ENCODE measurements at places on chromosomes 16 and 17.

- no peak for DNase-seq
These were observed 37.9 kb upstream of the LRRC75A start for GRCh38 chr17:16529906-16530305.

- DNase-seq, result no peak
These were observed 54.8 kb downstream of the PLXDC1 start for GRCh38 chr17:39096508-39097149.

- no peak for DNase-seq
These were observed 9.2 kb downstream of the BFAR start for GRCh38 chr16:14641926-14642325.

DNA sequence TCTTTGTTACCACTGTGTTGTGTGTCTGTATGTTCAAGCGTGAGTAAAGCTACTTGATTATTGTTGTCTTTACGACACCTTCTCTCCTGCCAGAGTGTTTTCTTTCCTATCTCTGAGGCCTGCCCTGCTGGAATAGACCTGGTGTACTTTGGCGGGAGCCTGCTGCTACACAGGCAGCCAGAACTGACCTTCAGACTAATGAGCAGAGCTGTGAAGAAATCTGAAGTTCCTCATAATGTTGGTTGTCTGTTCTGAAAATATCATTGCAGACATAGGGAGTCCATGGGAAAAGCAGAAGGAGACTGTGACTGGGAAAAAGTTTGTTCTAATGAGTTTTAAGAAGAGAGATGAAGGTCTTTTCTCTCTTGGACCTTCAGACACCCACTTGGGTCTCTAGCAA, 9.8 kb downstream of the RHOT1 start:
- no peak for DNase-seq

DNA sequence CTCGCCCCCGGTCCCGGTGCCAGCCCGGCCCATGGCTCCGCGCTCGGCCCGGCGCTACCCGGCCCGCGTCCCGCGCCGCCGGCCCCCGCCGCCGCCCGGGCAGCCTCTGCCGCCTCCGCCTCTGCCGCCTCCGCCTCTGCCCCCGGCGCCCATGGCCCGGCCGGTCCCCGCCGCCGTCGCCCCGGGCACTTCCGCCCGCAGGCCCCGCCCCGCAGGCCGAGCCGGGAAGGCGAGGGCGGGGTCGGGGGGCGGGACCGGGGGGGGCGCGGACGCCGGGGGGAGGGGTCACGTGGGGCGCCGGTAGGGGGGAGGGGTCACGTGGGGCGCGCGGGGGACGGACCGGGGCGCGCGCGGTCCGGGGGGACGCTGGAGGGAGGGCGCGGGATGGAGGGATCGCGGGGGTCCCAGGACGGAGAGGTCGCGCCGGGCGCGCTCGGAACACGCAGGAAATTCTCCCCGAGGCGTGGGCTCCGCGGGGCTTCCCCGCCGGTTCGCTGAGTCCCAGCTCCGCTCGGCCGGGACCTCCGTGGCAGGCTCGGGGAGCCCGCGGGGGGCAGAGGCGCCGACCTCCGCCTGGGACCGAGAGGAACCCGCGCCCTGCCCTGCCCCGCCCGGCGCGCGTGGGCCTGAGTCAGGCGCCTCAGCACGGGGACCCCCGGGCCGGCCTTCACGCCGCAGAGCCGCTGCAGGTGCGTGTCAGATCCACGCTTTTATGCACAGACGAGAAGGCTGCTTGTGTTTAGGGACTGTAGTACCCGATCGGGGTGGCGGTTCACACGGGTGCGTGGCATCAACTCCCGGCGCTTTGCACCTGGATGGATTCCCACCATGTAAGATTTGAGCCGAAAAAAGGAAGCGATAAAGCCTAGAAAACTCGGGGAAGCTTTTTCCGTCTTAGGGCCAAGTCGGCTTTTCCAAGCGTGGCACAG, at the start of gene PGAP6:
Gene PGAP6 (minus strand): TSS at position 190 of the 929 bp plus-strand sequence. CDS start 157 bp downstream, at position 33.
- DNase-seq, result no peak

- no peak for DNase-seq
These were observed 23.3 kb downstream of the CCR7 start for GRCh38 chr17:40541873-40542557.

- DNase-seq, result no peak
These were observed 611.4 kb upstream of the CDH5 start for GRCh38 chr16:65754820-65755691.

- no peak for DNase-seq
These were observed 79.8 kb downstream of the JPH3 start for GRCh38 chr16:87681981-87682570.

GRCh38 chr17:29929006-29929532, 959 bp downstream of the SSH2 start:
- DNase-seq, result no peak

- DNase-seq, result no peak
These were observed 21.4 kb downstream of the BAIAP2 start for GRCh38 chr17:81056312-81056711.

GRCh38 chr16:322476-323143, 29.9 kb downstream of the AXIN1 start:
- no peak for DNase-seq

DNA sequence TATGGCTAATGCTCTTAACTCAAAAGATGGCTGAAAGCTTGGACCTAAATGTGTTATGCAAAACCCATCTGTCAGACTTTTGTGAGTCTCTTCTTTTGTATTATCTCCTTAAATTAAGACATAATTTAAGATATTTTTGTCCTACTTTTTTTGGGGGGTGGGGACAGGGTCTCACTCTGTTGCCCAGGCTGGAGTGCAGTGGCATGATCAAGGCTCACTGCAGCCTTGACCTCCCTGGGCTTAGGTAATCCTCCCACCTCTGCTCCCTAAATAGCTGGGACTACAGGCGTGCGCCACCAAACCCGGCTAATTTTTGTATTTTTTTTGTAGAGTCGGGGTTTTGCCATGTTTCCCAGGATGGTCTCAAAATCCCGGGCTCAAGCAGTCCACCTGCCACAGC, 7.1 kb downstream of the CLTC start:
- no peak for DNase-seq

DNA sequence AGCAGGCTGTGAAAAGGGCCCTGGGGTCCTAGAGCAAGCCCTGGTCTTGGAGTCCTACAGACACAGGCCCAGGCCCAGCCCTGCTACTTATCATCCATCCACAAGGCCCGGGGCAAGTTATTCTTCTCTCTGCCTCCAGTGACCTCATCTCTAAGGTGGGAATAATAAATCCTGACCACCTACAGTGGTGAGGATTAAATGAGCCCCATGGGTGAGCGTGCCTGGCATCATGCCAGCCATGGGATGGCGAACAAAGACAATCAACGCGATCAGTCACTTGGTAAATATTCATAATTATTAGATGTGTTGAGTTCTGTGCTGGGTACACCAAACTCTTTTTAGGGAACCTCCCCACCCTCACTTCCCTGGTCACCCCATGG, 5.5 kb downstream of the KRT15 start:
- DNase-seq, result no peak

DNA sequence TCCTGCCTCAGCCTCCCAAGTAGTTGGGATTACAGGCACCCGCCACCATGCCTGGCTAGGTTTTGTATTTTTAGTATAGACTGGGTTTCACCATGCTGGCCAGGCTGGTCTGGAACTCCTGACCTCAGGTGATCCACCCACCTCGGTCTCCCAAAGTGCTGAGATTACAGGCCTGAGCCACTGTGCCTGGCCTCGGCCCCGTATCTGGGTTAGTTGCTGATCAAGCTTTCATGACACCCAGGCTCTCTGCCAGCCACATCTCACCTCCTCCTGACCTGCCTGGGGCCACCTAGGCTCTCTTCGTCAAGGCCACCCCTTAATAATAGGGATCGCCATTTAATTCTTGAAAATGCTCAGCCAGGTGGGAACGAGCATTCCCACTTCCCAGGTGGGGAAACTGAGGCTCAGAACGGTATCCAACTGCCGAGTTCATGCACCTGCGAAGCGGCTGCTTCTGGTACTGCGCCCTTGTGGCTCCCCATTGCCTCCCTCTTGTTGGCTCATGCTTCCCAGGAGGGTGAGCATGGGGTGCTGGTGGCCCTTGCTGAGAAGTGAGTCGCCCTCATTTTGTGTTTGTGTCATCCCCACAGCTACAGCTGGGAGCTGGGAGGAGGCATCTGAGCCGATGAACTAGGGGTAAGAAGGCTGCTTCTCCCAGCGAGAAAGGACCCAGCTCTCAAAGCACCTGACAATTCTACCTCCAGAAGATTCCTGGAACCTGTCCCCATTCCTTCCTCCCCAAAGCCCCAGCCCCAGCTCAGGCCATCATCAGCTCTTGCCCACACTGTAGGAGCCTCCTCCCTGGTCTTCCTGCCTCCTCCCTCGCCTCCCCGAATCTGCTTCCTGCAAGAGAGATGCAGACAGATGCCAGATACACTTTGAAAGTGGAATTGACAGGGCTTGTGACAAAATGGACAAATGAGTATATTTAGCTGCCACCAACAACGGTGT, 17.3 kb upstream of the SNN start:
- no peak for DNase-seq

DNA sequence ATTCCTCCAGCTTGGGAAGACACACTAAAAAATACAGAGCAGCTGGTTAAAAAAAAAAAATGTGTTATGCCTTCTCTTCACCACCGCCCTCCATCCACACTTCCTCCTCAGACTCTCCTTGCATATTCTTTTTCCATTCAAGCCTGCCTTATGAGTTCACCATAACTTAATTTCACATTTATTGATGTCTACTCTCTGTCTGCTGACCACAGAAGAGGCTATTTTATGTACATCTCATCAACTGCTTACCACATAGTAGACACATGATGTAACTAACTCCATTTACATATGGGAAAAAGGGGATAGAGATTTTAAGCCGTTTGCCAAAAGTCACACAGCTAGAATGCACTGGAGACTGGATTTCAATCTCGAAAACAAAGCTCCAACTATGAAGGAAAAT, 409.8 kb downstream of the CDH11 start:
- no peak for DNase-seq

- no peak for DNase-seq
These were observed 2.6 kb downstream of the CACNA1H start for GRCh38 chr16:1155353-1156054.

GRCh38 chr17:15516150-15516549, 47.1 kb downstream of the TVP23C start:
- DNase-seq, result no peak

DNA sequence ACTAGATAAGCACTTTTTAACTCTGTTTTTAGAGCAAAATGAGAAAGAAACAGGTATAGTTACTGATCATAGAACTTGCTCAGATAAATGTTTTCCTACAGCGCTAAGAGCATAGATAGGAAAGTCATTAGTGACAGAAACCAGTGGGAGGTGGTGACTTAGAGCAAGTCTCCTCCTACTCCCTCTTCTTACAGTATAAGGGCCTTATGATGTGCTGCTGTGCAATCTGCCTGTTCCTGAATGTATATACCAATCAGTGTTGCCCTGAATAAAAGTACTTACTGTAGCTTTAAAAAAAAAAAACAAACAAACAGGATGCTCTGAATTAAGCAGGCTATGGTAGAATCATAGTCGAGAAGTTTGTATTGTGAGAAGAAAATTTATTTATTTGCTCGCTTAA, 23.3 kb upstream of the RASL10B start:
- DNase-seq, result no peak

DNA sequence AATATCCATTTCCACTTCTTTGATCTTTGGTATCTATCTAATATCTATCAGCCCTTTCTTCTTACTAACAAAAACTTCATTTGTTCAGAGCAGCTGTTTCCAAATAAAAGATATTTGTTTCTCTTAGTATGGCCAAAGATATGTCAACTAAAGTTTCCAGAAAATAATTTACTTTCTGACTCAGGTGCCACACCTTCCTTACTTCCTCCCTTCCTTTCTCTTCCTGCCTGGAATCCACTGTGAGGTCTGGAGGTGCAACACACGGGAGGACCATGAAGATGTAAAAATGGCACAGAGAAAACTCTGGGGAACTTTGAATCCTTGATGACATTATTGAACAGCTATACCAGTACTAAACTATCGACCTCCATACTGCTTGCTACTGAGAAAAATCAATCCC, 14.0 kb downstream of the MED13 start:
- no peak for DNase-seq

DNA sequence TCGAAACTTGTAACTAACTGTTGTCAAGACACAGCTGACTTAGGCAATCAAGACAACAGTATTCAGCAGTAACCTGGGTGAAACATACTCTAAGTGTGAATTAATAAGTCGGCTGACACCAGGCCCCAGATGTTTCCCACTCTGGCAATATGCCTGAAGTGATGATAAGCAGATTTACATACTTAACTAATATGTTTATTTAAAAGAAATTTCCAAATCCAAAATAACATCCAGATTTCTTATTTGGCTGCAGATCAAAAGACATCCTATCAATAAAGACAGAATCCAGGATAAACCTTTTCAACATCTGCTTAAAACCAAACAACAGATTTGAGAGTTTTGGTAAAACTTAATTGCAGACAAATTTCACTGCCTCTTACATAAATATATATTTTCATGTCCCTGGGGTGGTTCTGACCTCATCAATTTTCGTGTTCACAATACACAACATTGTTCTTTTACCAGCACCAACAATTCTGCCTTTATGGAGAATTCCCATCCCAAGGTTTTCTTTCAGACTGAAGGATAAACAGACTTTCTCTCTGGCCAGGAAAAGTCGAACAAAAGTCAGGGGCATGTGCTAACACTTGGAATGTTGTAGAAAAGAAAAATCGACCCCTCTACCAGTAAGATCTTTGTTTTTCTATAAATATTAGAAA, 45.1 kb upstream of the TOX3 start:
- DNase-seq, result no peak

DNA sequence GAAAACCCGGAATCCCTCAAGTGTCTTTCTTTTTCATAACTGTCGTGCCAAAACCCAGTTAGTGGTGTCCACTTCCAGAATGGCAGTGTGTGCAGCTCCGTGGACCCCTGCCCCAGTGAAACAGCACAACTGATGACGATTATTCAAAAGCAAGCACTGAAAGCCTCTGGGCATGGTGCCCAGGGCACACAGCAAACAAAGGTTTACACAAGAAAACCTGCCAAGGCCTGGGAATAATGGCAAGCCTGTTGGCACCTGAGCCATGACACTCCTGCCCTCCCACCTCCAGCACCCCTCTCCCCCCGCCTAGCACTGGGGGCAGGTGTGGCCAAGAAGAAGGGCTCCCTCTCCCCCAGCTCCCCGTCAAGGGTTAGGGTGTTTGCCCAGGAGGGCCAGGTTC, 2.8 kb downstream of the PKMYT1 start:
- DNase-seq, result no peak

GRCh38 chr16:53519417-53520091, 16.5 kb upstream of the AKTIP start:
- no peak for DNase-seq

DNA sequence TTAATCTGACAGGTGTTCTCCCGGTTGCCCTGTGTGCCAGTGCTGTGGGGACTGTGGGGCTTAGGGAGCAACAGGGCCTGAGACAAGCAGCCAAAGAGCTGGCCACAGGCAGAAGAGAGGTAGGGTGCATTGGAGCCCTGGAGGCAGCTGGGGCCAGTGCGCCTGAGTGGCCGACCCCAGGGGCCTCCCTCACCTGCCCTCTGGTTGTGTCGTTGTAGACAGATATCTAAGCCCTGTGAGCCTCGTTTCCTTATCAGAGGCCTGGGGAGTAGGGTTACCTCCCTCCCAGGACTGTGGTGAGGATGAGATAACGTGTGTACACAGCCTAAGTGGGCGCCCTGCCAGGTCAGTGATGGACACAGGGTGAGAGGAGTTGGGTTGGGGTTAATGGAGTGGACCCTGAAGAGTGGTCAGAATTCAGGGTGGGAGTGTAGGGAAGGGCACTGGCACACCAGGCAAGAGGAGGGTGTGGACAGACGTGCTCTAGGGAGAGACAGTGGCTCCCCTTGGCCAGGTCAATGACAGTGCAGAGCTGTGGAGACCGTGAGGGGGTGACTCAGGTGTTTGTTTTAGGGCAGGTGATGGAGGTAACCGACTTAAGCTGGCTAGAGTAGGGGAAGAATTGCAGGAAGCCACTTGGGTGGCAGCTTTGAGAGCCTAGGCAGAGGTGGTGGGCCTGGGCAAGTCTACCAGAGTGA, 3.4 kb downstream of the NARF start:
- DNase-seq, result peak; percentile 72

- DNase-seq, result no peak
These were observed 163.7 kb upstream of the PLCG2 start for GRCh38 chr16:81615411-81615810.

All from vagina (tissue), 2 donors.